ENCODE measurements at places on chromosomes 1 and 21. TPM values are rescaled to one million over a fixed set of nuclear protein-coding genes. Genes with fewer than 3 reads are reported as not detected.

DNA sequence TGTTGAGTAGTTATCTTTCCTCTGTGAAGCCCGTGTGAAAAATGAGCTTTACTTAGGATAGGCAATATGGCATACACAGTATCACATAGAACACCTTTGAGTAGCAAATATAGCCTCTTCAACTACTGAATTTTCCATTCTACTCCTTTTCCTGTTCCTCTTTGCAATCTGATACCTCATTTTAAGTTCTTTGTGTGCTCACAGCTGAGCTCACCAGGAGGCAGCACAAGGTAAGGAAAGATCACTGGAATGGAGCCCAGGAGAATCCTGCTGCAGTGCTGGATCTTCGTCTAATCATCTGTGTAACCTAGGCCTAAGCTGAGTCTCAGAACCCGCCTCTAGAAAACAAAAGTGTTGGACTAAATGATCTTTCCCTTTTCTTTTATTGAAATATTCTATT lies 171.0 kb downstream of the LRRC40 start:
- no peak for DNase-seq

GRCh38 chr1:197197430-197197997 lies 51.0 kb upstream of the ASPM start:
- no peak for DNase-seq

GRCh38 chr21:39670701-39671100 lies 58.0 kb downstream of the B3GALT5 start:
- DNase-seq = no peak

DNA sequence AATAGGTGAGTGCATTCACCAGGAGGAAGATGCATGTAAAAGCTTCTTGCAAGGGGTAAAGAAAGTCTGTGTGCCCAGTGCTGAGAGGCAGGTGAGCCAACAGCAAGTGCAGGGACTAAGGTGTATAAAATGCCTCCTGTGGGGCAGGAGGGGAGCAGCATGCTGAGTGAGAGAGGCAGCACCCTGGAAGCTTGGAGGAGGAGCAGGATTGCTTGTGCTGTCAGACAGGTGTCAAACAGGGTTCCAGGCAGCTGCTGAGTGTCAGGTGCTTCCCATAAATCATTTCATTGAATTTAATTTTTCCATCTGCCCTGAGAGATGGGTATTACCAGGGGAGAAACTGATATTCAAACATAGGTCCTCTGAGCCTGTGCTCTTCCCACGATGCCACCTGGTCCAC lies 13.9 kb downstream of the BSND start:
- no peak for DNase-seq

The PTPRF gene
- 0.86 TPM for total RNA-seq
